Hematopoietic multipotent progenitor cell treated with erythropoietin and hydrocortisone succinate and interleukin-3 and kit ligand, for 8 days (in vitro differentiated cells): ENCODE measurements at places on chromosomes 12 and 14.

DNA sequence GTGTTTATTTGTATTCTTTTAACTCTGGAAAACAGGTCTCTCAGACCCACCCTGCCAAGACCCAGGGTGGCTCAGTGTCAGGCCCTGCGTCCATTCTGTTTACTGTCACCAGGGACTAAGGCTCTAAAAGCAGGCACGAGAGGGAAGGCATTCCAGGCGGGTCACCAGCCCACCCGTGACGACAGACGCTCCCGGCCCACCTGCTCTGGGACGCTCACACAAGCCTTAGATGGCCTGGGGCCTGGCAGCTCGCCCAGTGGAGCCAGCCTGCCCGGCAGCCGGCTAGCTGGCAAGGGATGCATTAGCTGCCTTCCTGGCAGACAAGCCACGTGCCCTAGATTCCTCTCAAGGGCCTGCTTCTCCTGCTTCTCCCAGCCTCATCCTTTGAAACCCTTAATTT lies 9.2 kb upstream of the NUAK1 start:
- DNase-seq: no peak

DNA sequence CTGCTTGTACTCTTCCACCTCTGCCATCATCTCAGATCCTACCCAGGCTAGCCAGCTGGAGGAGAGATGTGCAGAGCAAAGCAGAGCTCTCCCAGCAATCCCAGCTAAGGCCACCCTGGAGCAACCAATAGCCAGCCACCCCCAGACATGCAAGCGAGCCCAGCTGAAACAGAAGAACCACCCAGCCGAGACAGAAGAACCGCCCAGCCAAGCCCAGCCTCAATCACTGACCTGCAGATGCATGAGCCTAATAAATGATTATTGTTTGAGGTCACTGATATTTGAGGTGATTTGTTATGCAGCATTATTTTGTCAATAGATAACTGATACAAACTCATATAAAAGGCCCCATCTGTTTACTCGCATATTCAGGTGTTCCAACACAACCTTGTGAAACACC lies 106.3 kb downstream of the SCARB1 start:
- no peak for DNase-seq

DNA sequence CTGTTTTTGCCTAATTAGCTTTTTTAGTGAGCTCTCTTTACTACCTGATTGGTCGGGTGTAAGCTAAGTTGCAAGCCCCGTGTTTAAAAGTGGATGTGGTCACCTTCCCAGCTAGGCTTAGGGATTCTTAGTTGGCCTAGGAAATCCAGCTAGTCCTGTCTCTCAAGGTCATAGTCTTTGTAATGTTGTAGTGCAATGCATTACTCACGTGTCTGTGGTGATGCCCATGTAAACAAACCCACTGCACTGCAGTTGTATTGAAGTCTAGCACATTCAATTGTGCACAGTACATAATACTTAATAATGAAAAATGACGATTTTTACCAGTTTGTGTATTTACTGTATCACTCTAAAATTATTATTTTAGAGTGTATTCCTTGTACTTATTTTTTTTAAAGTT lies 335.5 kb downstream of the NUAK1 start:
- DNase-seq: no peak

DNA sequence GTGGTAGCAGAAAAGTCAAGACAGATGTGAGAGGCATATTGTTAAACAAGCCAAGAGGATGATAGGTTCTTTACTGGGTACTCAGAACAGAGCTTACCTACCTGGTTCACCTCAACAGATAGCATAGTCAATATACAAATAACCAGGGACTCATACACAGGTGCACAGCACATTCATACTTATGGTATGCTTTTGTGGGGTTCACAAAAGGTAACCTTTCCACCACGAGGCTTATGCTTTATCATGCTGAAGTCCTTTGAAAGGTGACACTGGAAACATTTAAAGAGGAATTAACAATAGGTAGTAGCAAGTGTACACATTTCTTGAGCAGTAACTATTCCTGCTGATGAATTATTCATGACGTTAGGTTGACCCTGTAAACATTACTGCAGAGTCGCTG lies 42.2 kb upstream of the MBIP start:
- no peak for DNase-seq

- peak; percentile 81 for DNase-seq
Observed at GRCh38 chr14:101961011-101961721, 3.2 kb upstream of the DYNC1H1 start.
